ENCODE measurements at places on chromosomes 3 and 15.

GRCh38 chr3:194075088-194075615 is 60.8 kb upstream of the HES1 start:
- DNase-seq: no peak

DNA sequence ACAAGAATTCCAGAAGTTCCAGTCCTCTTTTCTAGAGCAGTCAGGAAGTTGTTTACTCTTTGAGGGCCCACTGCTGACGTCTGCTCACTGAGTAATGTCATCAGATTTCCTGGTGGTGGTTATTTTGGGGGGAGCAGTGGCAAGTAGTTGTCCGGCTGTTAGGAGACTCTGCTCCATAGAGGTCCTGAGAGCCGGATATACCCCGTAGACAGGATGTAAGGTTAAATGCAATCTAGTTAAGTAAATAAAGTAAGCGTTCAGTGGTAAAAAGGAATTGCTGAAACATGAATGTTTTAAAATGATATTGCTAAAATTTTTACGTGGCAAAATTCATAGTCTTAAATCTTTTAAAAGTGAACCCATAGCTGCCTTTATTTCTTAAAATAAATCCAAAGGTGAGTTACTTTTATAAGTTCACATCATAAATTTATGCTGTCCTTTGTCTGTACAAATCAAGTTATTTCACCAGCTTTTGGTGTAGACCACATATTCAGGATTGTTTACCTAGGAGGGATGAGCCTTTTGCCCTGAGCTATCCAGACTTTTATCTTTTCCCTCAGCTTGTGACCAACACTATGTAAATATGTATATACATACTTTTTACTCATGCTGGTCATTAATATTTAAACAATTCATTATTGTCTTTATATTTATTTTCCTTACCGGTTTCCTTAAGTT is 65.8 kb downstream of the PDE8A start:
- DNase-seq: no peak

GRCh38 chr15:89041507-89041906 is 46.7 kb upstream of the ABHD2 start:
- no peak for DNase-seq

- no peak for DNase-seq
Observed at GRCh38 chr3:157384031-157384430, 52.6 kb upstream of the PTX3 start.

GRCh38 chr3:139394116-139394515 is 4.7 kb upstream of the COPB2 start:
- no peak for DNase-seq

- DNase-seq: no peak
Observed at GRCh38 chr15:97977734-97978133, 17.2 kb downstream of the ARRDC4 start.

DNA sequence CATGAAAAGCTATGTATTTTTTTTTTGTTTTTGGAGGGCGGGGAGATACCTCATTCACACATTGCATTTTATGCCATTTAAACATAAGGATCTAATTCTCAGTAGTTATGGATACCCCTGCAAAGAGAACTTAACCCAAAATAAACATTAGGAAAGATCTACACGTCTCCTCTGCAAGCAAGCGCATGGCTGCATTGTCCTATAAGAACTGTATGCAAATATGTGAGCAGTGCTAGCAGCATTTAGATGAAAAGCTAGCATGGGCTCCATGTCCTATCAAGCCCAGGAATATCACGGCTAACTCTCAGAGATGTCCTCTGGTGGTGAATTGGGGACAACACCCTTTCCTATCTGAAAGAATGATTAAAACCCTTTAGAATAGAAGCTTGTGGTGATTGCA is 292.8 kb downstream of the MEX3B start:
- no peak for DNase-seq

All from NCI-H187 (cell line).